ENCODE measurements at places on chromosomes 12 and 14.

DNA sequence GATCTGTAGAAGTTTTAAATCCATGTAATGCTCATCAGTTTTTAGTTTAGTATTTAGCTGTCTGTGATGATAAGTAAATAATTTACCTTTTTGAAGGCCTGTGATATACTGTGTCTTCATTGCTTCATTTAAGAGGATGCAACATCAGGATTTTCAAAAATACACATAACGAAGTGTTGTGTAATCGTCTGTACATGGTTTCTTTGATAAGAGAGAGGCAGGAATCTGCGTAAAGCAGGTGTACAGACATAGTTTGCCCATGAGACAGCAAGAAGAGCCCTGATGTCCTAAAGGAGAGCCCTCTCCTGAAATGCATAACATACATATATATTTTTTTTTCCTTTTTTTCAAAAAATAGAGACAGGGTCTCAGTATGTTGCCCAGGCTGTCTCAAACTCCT, 44.8 kb downstream of the RASSF3 start:
- no peak for DNase-seq

GRCh38 chr12:124824195-124824594, 39.5 kb downstream of the SCARB1 start:
- DNase-seq: no peak

DNA sequence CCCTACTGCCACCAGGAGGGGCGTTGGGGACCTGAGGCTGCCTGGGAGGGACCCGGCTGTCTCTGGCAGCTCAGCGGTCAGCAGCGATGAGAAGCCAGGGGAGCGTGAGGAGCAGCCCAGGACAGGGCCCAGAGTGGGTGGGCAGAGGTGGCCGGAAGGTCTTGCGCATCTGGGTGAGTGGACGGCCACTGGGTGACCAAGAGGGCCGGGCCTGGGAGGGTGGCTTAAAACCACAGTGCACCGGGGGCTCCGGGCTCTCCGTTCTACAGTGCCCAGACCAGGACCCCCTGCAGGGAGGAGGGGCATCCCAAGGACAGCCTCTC, 10.0 kb downstream of the INF2 start:
- DNase-seq: no peak

GRCh38 chr14:99816217-99816616, 23.0 kb downstream of the EML1 start:
- no peak for DNase-seq

DNA sequence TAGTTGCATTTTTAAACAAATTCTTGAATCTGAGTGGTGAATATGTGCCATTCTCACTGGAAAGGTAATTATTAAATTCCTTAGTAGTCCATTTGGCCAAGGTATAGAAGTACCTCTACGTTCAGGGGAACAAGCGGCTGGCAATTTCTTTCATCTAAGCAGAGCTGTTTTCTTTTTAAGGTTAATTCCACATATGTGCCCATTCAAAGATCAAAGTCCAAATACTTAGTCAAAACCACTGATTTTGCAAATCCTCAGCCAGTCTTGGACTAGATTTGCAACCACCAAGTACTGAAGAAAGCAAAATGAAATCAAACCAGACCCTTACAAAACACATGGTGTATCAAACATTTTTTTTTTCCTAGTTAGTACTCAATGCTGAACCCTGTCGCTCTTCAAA, 68.7 kb upstream of the JDP2 start:
- DNase-seq: no peak

DNA sequence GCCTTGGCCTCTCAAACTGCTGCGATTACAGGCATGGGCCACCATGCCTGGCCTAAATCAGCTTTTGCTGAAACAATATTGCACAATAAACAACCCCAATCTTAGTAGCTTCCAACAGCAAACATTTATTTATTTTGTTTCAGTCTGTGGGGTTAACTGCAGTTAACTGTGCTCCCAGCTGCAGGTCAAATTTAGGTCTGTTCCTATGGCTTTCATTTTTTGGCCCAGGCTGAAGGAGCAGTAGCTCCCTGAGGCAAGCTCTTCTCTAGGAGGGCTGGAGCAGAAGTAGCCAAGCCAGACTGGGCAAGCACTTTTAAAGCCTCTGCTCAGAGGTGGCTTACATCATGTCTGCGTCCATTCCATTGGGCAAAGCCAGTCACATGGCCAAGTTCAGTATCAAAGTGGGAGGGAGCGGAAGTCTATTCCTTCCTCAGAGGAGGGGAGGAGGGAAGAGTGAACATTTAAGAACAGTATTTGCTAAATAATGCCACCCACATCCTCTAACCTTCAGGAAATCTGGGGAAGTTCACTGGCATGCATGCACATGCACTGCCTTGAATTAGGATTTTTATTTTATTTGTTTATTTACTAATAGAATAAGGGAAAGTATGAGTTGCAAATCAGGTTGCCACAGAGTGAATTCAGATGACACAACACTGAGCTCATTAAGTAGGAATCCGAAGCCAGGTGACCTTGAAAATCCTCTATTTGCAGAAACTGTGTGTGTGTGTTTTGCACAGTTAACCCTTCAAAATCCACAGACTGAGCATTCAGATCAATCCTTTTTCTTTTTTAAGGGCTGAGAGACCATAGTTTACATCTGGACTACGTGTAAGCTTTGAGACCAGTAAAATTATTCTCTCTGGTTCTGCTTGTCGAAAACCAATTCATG, 122.0 kb upstream of the SEL1L start:
- no peak for DNase-seq

- no peak for DNase-seq
These were observed 1323.3 kb downstream of the LRFN5 start for GRCh38 chr14:42929806-42930480.

DNA sequence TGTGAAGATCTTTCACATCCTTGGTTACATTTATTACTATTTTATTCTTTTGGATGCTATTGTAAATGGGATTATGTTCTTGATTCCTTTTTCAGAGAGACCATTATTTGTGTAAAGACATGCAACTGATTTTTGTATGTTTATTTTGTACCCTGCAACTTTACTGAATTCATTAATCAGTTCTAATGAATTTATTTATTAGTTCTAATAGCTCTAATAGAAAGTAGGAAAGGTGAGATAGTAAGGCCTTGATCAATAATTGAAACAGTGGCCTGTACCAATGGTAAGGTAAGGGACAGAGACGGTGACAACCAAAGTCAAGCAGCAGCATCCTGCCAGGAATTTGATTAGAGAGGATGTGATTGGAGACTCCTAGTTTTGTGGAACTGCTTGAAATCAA, 224.1 kb downstream of the PHLDA1 start:
- DNase-seq: no peak

Data from stimulated activated CD4-positive, alpha-beta T cell treated with anti-CD3 and anti-CD28 coated beads, TNF-alpha, amount 100 ng/mL, for 1 hour (primary cell).